AG09309 (cell line): ENCODE measurements at places on chromosomes 4 and X.

DNA sequence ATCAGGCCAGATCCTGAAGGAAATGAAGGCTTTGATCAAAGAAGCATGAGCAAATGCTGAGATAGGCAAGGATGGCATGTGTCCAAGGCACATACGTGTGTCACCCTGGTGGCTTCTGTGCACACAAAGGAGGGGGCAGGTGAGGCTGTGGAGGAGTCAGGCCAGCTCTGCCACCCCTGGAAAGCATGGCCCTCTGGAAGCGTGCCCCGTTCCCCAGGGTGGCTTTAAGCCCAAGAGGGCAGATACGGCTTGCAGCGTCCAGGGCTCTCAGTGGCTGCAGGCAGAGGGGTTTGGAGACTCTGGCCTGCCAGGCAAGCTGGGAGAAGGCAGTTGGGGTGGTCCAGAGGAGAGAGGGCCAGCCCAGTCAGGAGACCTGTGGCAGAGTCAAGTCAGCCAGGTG, 25.6 kb downstream of the PNMA6E start:
- DNase-seq, result no peak

DNA sequence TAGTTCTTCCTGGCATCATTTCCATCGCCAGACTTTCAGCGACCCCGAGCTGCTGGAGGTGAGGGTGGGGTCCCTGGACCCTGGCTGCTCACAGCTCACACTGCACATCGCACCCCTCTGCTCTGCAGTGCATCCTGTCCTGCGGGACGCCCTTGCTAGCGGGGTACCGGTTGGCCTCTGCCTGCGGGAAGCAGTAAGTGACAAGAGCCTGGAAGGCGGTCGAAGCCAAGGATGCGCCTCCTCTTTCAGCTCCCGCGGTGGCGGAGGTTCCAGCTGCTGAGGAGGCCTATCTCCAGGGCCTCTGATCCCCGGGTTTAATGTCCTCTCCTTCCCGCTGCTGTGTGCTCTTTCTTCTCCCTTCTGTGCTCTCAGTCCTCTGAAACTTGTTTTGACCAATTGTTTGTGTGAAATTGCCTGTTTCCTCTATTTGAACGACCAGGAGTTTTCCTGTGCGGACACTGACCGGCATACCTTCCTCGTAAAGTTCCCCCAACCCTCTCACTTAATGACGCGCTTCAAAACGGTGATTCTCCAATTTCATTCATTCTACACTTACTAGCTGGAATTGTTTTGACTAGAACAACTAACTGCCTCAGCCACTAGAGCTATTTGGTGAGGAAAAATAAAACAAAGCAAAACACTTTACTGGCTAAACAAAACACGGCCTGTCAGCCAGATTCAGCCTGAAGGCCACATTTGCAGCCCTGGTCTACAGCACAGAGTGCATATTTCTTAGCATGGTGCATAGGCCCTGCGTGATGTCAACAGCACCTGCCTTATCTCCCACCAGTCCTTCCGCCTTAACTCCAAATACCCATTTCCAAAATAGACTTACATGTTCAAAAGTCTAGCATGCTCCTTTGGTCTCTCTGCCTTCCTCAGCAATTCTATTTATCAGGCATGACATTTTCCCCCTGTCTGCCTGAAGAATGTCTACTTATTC, 28.0 kb downstream of the MGAT4D start:
- DNase-seq, result no peak

- no peak for DNase-seq
These were observed 81.1 kb upstream of the SLC4A4 start for GRCh38 chr4:71257761-71258160.

DNA sequence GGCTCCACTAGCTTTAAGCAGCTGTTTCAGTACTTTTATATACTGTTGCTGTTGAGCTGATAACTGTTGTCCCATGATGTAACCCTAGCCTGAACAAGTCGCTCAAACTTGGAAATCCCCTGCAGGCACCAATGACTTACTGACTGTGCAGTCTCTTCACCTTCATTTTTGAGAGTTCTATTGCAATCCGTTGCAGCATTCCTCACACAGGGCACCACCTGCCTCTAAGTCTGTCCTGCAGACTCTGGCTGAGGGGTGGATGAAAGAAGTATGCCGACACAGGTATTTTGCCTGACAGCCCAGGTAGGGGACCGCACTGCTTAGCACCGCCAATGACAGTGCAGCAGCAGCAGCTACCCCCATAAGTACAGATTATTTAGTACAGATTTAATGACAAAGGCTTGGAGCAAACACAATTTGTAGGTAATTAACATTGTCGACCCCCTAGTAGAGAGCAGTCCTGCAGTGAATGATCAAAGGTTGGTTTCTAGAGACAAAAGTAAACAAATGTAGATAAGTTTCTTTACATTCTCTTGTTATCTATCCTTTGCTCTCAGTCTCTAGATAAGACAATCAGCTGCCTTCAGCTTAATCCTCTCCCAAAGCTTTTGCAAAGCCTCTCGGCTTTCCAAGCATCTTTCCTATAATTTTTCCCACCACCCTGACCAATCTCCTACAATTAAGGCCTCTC, 205.0 kb downstream of the PABPC4L start:
- DNase-seq, result no peak

- DNase-seq, result no peak
These were observed 19.0 kb downstream of the NELFA start for GRCh38 chr4:1989533-1990347.
